Activated CD4-positive, alpha-beta T cell treated with anti-CD3 and anti-CD28 coated beads, Interleukin-2, amount 10 ng/mL, durations not matched to agents 7 days and 5 days (primary cell): ENCODE measurements at places on chromosomes 6 and 20. TPM values are rescaled to one million over a fixed set of nuclear protein-coding genes. Genes with fewer than 3 reads are reported as not detected.

DNA sequence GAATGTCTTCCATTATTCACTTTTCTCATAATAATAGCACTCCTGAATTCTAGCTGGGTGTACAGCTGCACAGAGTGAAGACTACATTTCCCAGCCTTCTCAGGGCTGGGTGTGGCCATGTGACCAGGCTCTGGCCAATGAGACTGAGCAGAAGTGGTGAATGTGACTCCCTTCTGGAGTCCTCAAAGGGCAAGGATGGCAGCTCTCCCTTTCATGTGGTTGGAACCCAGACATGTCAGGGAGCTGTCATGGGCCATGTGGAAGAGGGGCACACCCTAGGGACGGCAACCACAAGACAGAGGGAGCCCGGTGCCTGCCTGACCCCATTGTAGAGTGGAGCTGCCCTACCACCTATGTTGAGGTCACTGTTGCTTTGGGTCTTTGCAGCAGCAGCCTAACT is 312.8 kb upstream of the SULF2 start:
- DNase-seq, result no peak

DNA sequence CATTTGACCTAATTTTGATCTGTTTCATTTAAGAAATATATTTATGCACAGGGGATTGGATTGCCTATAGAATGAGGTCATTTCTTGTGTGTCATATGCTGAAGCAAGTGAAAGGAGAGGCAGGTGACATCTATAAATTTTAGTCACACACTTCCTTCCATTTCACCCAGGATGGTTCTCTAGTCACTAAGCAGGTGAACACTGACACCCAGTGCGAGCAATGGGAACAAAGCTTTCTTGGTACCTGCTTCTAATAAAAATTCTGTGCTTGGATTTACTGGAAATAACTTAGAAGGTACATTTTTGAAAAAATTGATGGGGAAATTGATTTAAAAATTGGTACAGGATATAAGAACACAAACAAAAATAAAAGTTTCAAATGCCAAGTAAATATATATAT is 66.9 kb upstream of the MC3R start:
- DNase-seq, result no peak

GRCh38 chr20:41717483-41717882 is 99.3 kb upstream of the CHD6 start:
- no peak for DNase-seq

DNA sequence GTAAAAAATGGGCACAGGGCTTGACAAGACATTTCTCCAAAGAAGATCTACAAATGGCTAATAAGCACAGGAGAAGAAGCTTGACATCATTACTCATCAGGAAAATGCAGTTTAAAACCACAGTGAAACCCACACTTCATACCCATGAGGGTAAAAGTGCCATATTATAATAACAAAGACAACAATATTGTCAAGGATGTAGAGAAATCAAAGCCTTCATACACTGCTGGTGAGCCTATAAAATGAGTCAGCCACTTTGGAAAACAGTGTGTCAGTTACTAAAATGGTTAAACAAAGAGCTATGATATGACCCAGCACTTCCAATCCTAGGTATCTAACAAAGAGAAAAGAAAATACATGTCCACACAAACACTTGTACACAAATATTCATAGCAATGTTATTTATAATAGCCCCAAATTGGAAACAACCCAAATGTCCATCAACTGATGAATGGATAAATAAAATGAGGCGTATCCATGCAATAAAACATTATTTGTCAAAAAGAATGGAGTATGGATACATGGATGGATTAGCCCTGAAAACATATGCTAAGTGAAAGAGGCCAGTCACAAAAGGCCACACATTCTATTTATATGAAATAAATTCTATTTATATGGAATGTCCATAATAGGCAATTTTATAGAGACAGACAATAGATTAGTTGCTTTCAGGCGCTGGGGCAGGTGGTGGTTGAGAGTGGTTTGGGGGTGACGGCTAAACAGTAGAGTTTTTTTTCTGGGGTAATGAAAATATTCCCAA is 11.5 kb upstream of the IL20RA start:
- no peak for DNase-seq

The RPS21 gene
- total RNA-seq, result 1,979 TPM

The UBE2C gene
- total RNA-seq, result 232 TPM

The SMOC2 gene
- total RNA-seq, result not detected
